ENCODE measurements at places on chromosomes 1 and 21.

DNA sequence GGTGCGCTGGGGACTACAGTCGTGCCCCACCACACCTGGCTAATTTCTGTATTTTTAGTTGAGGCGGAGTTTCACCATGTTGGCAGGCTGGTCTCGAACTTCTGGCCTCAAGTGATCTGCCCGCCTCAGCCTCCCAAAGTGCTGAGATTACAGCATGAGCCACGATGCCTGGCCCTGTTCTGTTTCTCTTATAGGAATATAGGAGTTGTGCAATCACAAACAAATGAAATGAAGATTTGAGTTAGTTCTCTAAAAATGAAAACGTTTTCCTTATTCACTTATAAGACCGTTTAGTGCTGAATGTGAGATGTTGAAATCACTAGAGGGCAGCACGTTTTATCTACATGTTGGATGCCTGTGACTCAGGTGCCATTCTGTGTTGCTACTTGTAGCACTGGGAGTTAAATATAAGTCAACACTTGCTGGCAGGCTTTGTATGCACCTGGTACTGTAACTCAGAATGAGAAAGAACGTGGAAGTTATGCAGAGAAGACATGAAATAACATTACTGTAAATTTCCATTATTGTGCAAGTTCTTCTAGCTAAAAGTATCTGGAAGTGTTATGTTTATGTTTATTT lies 45.8 kb downstream of the MIGA1 start:
- DNase-seq: no peak

- peak; percentile 11 for DNase-seq
Observed at GRCh38 chr1:205430696-205431305, 8.9 kb upstream of the LEMD1 start.

GRCh38 chr1:233790662-233791371 lies 113.7 kb upstream of the SLC35F3 start:
- DNase-seq: no peak

- DNase-seq: no peak
Observed at GRCh38 chr1:169484683-169485430, 887 bp downstream of the SLC19A2 start.

All from activated T-helper 1 cell treated with anti-CD3 and anti-CD28 coated beads, Interleukin-2, amount 50 U/mL, for 16 hours (primary cell).